ENCODE measurements at places on chromosomes 12 and 14.

- no peak for DNase-seq
These were observed 41.5 kb upstream of the GLIPR1 start for GRCh38 chr12:75439048-75439447.

- DNase-seq, result no peak
These were observed 193.1 kb upstream of the TBX3 start for GRCh38 chr12:114876968-114877680.

- DNase-seq, result no peak
These were observed 236.5 kb upstream of the PELI2 start for GRCh38 chr14:55881577-55882241.

GRCh38 chr14:38042322-38042721 lies 165.4 kb upstream of the SSTR1 start:
- no peak for DNase-seq

DNA sequence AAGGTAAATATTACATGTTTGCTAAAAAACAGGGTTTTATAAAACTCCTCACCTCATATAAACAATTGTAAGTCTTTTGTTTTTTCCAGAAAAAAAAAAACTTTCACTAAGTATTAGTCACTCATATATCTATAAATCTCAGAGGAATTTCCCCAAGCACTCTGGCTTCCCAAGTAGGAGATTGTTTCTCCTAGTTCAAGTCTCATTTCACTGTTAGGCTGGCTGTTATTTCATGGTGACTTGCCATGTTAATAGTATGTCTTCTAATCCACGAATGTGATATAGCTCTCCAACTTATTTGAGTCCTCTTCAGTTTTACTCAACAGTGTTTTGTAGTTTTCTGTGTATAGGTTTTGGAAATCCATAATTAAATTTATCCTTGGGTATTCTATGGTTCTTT lies 61.6 kb downstream of the CAPZA3 start:
- no peak for DNase-seq

DNA sequence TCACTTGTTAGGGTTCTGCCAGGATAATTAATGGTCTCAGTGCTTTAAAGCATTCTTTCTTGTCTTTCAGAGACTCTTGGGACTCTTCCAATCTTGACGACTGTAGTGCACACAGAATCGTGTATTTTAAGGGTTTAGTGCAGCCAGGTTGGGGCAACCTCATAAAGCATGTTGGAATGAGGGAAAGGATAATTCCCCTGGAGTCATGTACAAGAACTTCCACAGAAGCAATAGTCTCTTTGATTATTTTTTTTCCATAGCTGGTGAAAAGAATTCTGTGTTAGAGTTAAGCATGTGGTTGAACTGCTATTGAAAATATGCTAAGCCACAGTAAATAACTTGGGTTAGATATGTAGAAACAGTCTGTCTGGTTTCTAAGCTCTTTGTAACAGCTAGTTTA lies 246.8 kb upstream of the DAAM1 start:
- DNase-seq, result no peak

- peak; percentile 32 for DNase-seq
These were observed 118.7 kb downstream of the KSR2 start for GRCh38 chr12:117850048-117850447.

DNA sequence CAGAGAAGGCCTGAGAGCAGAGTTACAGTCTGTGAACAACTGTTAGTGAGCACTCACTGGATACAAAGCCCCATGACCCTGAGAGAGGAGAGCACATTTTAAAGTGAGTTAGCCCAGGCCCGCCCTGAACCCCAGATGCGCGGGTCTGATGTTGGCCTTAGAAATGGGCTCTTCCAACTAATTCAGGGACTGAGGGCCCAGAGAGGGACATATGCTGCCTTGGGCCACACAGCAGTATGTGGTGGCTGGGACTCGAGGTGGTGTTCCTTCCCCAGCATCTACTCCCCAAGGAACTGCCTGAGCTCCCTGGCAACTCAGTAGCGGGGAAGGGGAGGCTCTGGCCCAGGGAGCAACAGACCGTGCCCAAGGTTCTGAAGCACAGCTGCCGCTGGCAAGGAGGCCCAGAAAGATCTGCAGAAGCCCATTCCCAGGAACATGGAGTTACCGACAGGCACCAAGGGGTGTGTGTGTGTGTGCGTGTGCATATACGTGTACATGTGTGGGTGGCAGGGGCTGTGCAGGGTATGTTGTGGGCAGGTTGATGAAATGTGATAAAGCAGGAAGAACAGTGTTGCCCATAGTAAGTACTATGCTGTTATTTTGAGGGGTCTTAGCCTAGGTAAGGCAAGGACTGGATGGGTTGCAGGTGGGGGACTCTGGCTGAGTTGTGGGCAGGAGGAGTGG lies 40.5 kb downstream of the KRT80 start:
- DNase-seq, result no peak

GRCh38 chr12:114013575-114014345 lies 47.6 kb upstream of the RBM19 start:
- DNase-seq, result peak; percentile 9

DNA sequence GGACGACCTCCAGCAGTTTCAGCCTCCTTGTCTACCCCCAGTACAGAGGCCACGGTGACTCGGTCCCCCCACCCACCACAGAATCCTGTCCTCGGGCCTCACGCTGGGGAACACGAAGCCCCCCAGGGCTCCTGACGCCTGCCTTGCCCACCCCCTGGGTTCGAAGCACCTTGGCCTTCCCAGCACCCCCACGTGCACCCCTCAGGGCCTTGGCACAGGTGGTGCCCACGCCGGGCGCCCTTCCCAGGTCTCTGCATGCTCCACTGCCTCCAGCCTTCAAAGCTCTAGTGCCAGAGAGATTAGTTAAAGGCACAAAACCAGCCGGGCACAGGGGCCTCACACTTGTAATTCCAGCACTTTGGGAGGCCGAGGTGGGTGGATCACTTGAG lies 61.8 kb downstream of the NOC4L start:
- DNase-seq, result no peak

DNA sequence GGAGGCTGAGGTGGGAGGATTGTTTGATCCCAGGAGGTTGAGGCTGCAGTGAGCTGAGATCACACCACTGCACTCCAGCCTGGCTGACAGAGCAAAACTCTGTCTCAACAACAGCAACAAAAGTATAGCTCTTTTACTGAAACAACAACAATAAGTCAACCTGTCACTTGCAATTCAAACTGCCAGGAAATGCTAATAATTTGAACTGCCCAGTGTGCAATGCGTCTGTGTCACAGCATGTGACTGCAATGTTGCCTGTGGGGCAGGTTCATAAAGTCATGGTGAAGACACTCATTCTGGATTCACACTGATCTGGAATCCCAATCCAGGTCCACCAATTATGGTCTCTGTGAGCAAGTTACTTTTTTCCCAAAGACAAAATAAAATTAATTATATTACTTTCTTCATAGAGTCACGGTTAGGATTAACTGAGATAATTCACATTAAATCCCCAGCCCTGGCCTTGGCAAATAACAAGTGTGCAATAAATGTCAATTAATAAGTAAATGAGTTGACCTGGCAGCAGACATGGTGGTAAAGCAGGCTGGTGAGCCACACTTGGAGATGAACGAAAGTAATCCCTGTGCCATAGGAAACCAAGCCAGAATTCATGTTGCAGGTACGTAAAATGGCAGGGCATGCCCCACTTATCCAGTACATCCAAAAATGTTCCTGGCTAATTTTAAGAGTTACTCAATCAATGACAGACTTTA lies 89.1 kb upstream of the CPSF6 start:
- DNase-seq, result no peak

DNA sequence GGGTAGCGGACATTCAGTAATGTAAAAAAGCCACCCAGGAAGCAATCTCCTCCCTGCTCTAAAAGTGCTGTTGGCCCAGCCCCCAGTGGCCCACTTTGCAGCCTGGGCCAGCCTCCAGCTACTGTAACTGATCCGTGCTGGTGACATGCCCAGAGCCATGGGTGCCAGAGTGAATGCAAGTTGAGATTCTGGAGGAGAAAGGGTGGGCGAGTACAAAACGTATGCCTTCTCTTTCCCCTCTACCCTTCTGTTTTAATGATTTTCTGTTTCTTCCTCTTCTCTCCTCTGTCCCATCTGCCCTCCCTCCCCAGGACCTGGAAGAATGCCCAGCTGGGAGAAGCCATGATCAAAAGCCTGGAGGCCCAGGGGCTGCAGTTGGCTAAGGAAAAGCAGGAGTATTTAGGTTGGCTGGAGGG lies 16.9 kb downstream of the PLEKHD1 start:
- DNase-seq, result no peak

DNA sequence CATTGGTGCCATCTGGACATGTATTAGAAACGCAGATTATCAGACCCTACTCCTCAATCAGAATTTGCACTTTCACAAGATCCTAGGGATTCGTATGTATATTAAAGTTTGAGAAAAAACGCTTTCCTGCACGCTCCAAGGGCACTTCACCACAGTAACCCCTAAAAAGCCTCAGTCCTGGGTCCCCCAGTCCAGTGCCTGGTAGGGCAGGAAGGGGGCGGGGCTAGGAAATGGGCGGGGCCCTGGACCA lies 369 bp downstream of the DEPDC4 start:
- DNase-seq, result no peak

DNA sequence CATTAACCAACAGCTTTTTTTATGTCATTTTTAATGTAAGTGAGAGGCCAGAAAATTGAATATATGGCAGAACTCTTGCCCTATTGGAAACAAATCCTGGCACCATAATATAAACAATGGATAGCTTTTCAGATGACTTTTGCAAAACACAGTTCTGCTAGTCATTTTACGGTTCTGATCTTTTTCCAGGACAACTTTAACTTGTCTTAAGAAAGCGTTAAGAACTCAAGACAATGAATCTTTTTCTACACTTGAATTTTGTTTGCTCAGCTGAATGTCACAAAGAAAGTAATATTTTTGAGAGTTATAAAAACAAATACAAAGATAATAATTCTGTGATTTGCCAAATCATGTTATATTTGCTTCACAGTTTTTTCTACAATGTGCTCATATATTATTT lies 13.2 kb downstream of the KERA start:
- no peak for DNase-seq

- DNase-seq, result peak; percentile 70
These were observed 101.2 kb downstream of the EEA1 start for GRCh38 chr12:92827836-92828431.

DNA sequence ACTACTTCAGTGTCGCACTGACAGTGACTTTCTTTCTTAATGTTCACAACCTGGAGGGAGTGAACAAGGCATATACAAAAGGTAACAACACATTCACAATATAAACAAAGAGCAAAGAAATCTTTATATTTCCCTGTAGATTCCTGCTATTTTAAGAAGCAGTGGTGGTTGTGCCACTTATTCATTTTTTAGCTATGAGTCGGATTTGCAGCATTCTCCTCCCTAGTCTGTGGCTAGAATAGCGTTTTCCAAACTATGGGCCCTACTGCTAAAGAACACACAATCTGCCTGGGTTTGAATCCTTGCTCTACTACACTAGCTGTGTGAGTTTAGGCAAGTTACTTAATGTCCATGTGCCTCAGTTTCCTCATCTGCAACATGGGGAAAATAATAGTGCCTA lies 18.6 kb upstream of the MDM1 start:
- no peak for DNase-seq

DNA sequence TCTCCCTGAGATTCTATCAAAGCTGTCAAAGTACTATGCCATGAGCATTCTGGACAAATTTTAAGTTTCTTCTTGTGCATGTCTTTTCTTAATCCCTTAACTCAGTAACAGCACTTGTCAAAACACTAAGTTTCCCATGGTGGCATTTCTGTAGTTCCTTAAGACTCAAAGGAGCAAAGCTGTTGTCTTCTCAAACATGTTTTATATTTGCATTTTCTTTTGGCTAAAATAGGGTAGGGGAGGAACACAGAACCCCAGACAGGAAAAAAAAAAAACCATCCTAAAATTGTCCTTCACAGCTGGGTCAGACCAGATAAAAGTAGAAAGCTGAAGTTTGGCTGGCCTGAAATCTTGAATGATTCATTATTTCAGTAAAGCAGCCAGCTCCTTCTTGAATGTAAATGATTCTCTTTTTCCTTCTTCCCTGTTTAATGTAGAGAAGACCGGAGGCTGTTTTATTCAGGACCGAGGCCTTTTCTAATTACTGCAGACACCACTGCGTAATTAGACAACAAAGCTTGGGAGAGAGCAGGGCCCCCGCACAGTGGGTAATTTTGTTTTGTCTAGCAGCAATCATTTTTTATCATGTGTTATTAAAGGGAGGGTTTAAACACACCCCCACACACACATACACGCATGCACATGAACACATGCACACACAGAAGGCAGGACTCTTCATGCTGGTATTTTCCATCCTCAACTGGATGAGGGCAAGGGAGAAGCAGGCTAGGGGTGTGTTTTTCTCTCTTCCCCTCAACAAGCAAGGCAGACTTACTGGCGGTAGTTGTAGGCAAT lies 51.0 kb downstream of the PAH start:
- no peak for DNase-seq

GRCh38 chr14:57122129-57122528 lies 146.6 kb downstream of the EXOC5 start:
- no peak for DNase-seq

DNA sequence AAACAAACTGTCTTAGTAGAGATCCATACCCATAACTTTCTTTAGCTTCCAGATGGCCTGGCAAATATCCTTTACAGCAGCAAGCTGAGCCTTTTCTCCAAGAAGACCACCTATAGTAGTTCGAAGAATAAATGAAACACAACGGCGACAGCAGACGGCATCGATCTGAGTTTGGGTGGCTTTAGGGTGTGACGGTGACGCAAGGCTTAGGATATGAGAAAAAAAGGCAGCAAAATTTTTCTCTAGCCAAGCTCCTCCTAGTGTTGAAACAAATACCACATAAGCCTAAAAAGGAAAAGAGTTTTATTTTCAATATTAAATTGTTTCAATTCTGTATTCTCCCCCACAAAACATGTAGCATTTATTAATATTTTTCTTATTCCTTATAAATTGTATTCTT lies 33.3 kb downstream of the HEATR5A start:
- DNase-seq, result no peak

DNA sequence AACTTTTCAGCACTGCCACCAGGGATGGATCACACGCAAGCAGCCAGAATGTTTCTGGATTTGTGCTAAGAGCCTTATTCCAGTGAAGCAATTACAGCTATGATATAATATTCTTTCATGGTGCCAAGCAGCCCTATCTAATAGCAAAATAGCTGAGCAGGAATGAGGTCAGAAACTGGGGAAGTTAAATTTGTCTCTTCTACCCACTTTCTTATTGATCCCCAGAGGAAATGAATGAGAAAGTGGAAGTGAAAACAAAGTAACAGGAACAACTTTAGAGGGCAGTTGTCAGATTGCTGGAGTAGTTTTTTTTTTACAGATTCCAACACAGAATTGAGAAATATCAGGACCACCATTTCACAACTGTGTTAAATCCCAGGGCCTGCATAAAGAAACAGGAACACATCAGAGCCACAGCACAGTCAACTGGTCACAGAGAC lies 44.8 kb downstream of the GCH1 start:
- DNase-seq, result peak; percentile 57

DNA sequence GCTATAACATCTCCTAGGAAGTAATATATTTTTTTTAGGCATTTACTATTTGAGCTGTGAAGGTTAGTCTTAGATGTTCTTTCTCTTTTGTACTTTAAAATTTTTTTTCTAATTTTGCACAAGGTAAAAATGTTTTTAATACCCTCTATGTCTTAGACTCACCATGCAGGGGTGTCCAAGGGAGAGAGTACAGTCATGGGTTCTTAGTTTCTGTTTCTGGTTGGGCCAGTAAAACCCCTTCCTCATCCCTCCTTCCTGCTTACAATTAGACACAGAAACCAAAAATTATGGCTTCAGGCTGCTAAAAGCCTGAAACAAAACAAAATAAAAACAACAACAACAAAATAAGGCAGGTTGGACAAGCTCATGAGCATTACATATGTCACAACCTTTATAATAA lies 193.0 kb downstream of the SYT1 start:
- DNase-seq, result no peak

- DNase-seq, result no peak
These were observed 49.7 kb downstream of the IGF1 start for GRCh38 chr12:102430661-102431060.

GRCh38 chr12:318759-319515 lies 56.3 kb upstream of the SLC6A13 start:
- no peak for DNase-seq
